ENCODE measurements at places on chromosomes 4 and X.

GRCh38 chr4:136336479-136336878 is 1195.8 kb downstream of the PCDH18 start:
- no peak overlapping the region for H3K27ac ChIP-seq
- H3K4me1 ChIP-seq, result no peaks in the 10 kb centered on the region
- no peaks in the 10 kb centered on the region for H3K27me3 ChIP-seq
- H3K36me3 ChIP-seq, result no peaks in the 10 kb centered on the region
- DNase-seq, result no peak

- no peak for DNase-seq
Measured at GRCh38 chr4:27318740-27319139, 458.1 kb downstream of the STIM2 start.

- H3K27ac ChIP-seq, result no peak overlapping the region
- no peaks in the 10 kb centered on the region for H3K4me1 ChIP-seq
- H3K27me3 ChIP-seq, result no peaks in the 10 kb centered on the region
- no peak for DNase-seq
- H3K36me3 ChIP-seq, result no peaks in the 10 kb centered on the region
Measured at GRCh38 chr4:8083086-8083825, 75.4 kb downstream of the ABLIM2 start.

DNA sequence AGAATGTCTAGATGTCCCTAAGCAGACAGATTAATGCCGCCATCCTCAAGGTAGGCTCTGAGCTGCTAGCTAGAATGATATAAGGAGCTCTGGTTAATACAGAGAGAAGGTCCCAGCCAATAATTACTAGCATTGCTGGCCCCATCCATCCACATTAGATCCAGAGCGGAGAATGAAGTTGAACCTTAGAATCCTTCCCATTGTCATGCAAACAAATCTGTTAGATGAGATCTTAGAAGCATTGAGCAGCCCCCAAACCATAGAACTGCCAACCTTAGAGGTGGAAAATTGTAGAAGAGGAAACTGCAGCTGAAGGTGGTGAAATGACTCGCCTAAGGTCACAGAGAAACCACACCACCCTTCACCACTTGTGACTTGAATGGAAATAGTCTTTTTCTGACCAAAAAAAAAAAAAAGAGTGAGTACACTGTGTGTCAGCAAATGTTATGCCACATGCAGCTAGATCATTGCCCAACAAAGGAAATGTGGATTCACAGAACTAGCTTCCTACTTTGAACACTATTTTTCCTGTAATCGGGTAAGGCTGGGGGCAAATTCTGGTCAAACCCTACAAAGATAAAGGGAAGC is 162.1 kb downstream of the SMIM20 start:
- DNase-seq, result no peak
- H3K4me1 ChIP-seq, result no peaks in the 10 kb centered on the region
- no peaks in the 10 kb centered on the region for H3K27me3 ChIP-seq
- no peaks in the 10 kb centered on the region for H3K36me3 ChIP-seq

- H3K4me3 ChIP-seq, result no peak overlapping the region
- no peaks in the 10 kb centered on the region for H3K36me3 ChIP-seq
- H3K27me3 ChIP-seq, result no peaks in the 10 kb centered on the region
- DNase-seq, result no peak
- no peaks in the 10 kb centered on the region for H3K4me1 ChIP-seq
- no peak overlapping the region for H3K27ac ChIP-seq
Measured at GRCh38 chr4:182502064-182502463, 258.9 kb downstream of the TENM3 start.

GRCh38 chr4:66123190-66123589 is 452.9 kb upstream of the EPHA5 start:
- H3K4me3 ChIP-seq, result no peak overlapping the region
- H3K27ac ChIP-seq, result no peak overlapping the region
- H3K27me3 ChIP-seq, result no peaks in the 10 kb centered on the region
- no peaks in the 10 kb centered on the region for H3K36me3 ChIP-seq
- no peak for DNase-seq
- H3K4me1 ChIP-seq, result no peaks in the 10 kb centered on the region

GRCh38 chr4:85869181-85869580 is 394.2 kb downstream of the ARHGAP24 start:
- no peak overlapping the region for H3K4me3 ChIP-seq
- H3K27ac ChIP-seq, result peak overlapping the region; percentile 64
- no peaks in the 10 kb centered on the region for H3K36me3 ChIP-seq
- H3K27me3 ChIP-seq, result no peaks in the 10 kb centered on the region

- no peaks in the 10 kb centered on the region for H3K4me1 ChIP-seq
- no peaks in the 10 kb centered on the region for H3K27me3 ChIP-seq
- peaks cover 3% of the 10 kb centered on the region for H3K36me3 ChIP-seq
- no peak overlapping the region for H3K27ac ChIP-seq
Measured at GRCh38 chrX:118565853-118566252, 70.2 kb downstream of the DOCK11 start.

GRCh38 chr4:65580551-65580950 is 89.7 kb downstream of the EPHA5 start:
- H3K4me1 ChIP-seq, result no peaks in the 10 kb centered on the region
- no peak overlapping the region for H3K27ac ChIP-seq
- DNase-seq, result no peak
- no peaks in the 10 kb centered on the region for H3K36me3 ChIP-seq
- H3K4me3 ChIP-seq, result no peak overlapping the region
- H3K27me3 ChIP-seq, result no peaks in the 10 kb centered on the region

DNA sequence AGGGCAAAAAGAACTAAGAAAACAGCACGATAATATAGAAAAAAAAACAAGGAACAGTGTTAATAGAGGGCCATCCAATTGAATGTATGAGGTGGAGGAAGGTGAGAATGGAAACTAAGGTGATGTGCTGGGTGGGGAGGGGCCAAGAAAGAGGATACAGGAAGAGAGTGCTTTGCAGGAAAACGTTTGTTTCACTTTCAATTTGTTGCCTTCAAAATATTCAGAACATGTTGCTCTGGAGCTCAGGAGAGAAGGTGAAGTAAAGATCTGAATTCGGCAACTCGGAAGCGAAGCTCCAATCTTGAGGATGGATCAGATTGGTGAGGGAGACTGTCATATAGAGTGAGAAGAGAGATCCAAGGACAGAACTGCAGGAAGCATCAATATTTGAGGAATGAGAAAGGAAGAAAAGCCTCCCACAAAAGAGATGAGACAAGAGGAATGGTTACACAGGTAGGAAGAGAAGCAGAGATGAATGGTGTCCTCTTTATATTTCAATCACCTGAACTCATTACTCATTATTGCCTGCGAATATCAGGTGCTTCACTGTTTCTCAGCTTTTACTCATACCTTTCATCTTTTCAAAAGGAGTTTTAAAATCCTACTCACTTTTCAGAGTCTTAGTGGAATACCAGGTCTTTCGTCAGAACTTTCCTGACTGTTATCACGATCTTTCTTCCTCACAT is 14.7 kb upstream of the SEC24D start:
- peak overlapping the region; percentile 32 for H3K27ac ChIP-seq
- peaks cover 4% of the 10 kb centered on the region for H3K4me1 ChIP-seq
- peak overlapping the region; percentile 51 for H3K4me3 ChIP-seq
- H3K36me3 ChIP-seq, result no peaks in the 10 kb centered on the region

DNA sequence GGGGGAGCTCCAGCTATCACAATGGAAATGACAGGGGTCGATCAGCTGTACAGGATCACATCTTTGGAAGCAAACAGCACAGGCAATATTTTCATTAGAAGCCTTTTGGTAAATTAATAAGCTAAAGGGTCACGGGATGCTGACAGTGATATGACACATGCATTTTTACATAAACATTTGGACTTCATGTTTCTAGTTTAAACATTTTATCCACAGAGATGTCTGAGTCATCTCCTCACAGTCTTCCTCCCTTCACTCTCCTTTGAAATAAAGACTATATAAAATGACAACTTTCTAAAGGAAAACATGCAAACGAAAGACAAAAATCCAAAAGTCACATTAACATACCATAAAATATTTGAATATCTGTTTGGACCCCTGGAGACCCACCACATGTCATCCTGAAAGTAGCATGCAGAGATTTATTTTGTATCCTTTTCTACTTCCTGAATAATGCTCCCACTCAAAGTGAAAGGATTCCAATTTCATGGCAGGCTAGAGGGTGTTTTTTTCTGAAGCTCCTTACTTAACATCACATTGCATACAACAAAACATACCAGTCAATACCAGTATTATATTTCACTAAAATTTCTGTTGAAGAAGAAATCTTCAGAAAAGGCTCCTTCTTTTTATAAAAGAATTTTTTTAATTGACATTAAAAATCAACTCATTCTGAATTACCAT is 200.1 kb upstream of the PPARGC1A start:
- H3K27ac ChIP-seq, result no peak overlapping the region
- no peaks in the 10 kb centered on the region for H3K36me3 ChIP-seq
- H3K4me1 ChIP-seq, result no peaks in the 10 kb centered on the region
- no peak overlapping the region for H3K4me3 ChIP-seq
- DNase-seq, result no peak

GRCh38 chr4:73213916-73214653 is 44.5 kb downstream of the ANKRD17 start:
- no peak overlapping the region for H3K27ac ChIP-seq
- H3K27me3 ChIP-seq, result no peaks in the 10 kb centered on the region
- peaks cover 47% of the 10 kb centered on the region for H3K4me1 ChIP-seq
- no peak overlapping the region for H3K4me3 ChIP-seq
- H3K36me3 ChIP-seq, result no peaks in the 10 kb centered on the region

DNA sequence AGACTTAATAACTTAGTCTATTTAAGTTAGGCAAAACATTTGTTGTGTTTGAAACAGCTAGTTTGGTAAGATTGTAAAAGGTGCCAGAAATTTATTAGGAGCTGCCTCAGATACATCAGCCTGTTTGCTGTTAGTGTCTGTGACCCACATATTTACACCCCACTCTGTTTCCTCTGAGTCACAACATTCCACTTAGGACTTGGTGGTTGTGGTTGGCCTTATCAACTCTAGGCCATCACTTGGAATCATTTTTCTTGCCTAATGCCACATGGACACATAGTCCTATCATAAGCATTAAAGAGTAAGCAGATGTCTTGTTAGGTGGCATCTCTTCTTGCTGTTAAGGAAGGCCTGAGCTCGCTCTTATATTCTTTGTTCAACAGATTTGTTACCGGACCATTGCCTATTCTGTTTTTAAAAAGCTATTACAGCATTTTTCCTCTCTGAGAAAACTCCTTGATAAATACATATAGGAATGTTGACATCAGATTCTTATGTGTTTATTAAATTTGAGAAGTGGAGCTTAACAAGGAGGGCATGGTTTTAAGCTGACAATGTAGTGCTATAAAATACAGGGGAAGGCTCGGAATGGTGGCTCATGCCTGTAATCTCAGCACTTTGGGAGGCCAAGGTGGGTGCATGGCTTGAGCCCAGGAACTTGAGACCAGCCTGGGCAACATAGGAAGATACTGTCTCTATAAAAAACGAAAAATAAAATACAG is 51.2 kb upstream of the PGRMC2 start:
- no peak for DNase-seq
- no peaks in the 10 kb centered on the region for H3K4me1 ChIP-seq
- H3K27me3 ChIP-seq, result no peaks in the 10 kb centered on the region

- H3K27ac ChIP-seq, result no peak overlapping the region
- H3K4me3 ChIP-seq, result no peak overlapping the region
- DNase-seq, result no peak
- H3K36me3 ChIP-seq, result no peaks in the 10 kb centered on the region
- H3K4me1 ChIP-seq, result no peaks in the 10 kb centered on the region
Measured at GRCh38 chrX:70549429-70549828, 104.8 kb downstream of the DLG3 start.
